ENCODE measurements at places on chromosomes 4 and X.

DNA sequence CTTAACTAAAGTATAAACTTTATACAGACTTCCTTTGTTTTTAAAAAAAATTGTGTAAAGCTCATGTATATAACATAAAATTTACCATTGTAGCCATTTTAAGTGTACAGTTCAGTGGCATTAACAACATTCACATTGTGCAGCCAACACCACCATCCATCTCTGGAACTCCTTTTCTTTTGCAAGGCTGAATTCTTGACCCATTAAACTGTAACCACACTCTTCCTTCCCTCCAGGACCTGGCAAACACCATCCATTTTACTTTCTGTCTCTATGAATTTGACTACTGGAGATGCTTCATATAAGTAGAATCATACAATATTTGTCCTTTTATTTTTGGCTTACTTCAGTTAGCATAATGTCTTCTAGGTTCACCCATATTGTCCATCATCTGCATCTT, 104.7 kb downstream of the RASL11B start:
- DNase-seq: no peak

DNA sequence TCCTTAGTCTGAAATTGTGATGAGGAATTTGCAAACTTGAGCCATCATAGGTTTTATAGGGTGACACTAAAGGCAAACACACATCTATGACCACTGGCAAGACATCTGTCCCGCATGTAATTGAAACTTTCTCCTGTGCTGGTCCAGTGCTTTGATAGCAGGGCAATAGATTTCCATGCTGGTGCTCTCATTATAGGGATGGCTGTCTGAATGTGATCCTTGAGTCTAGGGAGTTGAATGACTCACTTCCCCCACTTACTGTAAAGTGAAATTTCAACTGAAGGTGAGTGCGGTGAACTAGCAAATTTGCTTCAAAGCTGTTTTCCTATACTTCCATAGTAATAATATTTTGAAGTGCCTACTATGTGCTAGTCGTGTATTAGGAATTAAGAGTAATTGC, 1630.0 kb downstream of the STIM2 start:
- no peak for DNase-seq

- DNase-seq: no peak
Observed at GRCh38 chr4:81634766-81635549, 163.3 kb upstream of the RASGEF1B start.

GRCh38 chr4:160772668-160773067, 1391.1 kb downstream of the FSTL5 start:
- DNase-seq: no peak

DNA sequence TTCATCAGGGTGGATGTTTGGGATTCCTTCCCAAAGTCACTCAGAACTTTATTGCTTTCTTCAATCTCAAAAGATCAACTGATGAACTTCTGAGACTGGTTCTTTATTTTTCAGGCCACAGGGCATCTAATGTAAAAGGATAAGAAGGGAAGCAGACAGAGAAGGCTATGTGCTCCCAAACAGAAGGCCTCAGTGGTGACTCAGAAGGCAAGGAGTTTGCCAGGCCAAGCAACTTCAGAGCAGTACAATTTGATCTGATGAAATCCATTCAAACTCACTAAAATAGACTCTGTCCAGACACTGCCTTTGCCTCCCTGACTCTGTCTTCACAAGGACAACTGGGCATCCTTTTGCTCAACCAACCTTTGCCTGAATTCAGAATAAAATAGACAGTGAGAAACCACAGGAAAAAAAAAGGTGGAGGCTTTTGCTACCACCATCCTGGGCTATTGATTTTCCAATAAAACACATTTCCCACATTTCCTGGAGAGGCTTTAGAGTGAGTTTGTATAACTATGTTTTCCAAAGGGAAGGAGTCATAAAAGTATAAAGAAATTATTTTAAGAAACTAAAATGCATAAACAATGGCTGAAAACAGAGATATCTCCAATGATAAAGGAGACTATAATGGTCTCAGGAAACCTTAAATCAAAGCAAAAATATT, 55.2 kb downstream of the ARHGEF6 start:
- no peak for DNase-seq

DNA sequence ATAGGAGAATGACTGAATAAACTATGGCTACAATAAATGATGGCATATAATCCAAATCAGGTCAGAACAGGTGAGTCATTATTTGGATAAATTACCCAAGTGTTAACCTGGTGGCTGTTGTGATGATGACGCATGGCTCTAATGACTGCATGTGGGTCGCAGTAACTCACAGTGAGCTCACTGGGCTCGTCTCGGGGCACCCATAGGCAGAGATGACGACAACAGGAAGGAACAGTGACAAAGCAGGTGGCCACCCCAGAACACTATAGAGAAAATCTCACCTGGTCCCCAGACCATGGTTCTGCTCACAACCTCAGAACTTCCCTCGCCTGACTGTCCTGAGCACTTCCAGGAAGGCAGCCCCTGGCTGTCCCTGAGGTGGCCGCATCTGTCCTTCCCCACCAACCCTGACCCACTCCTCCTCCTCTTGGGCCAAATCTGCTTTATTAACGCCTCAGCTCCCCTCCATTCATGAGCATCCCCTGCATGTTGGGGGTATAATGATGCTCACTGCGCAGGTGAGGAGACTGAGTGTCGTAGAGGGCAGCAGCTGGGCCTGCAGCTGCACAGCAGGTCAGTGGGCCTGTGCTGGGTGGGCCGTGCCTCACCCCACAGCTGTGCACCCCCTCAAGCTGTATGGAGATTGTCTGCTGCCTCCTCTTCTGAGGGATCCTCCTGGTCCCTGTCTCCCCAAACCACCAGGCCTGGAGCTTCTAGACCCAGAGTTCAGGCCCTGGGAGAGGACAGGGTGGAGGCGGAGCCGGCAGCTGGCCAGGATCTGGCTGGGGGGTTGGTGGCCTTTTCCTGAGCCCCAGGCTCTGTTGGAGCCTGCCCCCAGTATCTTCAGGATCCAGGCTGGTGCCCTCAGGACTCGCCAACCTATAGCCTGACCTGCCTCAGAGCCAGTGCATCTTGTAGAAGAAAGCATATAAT, 30.9 kb upstream of the FAM156A start:
- DNase-seq: no peak

DNA sequence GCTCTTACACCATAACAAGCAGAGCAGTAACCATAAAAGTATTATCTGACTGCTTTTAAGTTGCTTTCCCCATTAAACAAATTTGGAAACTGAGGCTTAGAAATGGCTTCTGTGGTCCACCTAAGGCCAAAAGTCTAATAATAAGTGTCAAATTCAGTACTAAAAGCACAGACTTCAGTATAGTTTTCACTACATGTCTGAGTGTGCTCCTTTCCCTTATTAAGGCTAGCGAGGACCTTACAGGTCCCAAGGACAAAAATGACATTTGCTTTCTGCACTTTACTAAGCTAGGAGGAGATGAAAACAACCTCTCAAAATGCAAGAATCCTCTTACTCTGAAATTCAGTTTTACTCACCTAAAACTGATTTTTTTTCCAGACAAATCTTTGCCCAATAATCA, 127.2 kb downstream of the ENOX2 start:
- no peak for DNase-seq

- no peak for DNase-seq
Observed at GRCh38 chr4:185589067-185589836, 53.9 kb upstream of the PDLIM3 start.

GRCh38 chr4:123133397-123134050, 211.1 kb upstream of the NUDT6 start:
- no peak for DNase-seq

DNA sequence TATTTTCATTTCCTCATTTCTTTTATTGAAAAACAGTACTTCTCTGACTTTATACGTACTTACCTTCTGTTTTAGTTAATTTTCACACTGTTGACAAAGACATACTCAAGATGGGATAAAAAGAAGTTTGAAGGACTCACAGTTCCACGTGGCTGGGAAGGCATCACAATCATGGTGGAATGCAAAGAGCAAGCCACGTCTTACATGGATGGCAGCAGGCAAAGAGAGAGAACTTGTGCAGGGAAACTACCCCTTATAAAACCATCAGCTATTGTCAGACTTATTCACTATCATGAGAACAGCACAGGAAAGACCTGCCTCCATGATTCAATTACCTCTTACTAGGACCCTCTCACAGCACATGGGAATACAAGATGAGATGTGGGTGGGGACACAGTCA, 20.7 kb upstream of the UGT2B15 start:
- DNase-seq: no peak

DNA sequence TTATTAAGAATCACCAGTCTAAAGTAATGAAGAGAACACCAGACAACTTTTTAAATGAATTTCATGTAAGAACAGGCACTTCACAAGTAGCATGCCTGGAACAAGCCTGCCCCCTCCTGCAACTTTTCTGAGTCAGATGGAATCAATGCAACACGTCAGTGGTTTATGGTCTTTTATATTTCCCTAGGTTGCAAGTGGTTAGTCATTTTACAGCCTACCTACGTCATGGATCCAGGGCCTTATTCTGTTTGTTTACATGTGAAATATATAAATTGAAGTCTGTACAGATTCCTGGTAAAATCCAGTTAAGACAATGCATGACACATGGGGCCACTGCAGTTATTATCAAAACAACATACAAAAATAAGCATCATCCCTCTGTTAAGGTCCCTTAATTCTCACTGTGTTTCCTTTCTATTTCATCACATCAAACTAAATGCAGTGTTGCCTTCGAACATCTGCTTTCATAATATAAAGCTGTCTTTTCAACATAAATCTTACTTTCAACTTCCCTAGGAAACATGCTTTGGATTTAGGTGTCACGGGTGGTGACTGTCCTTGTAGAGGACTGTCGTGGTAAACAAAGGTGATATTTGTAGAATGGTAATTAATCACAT, 309.3 kb downstream of the FRMPD4 start:
- DNase-seq: no peak

GRCh38 chr4:182978152-182978827, 61.1 kb upstream of the DCTD start:
- no peak for DNase-seq

DNA sequence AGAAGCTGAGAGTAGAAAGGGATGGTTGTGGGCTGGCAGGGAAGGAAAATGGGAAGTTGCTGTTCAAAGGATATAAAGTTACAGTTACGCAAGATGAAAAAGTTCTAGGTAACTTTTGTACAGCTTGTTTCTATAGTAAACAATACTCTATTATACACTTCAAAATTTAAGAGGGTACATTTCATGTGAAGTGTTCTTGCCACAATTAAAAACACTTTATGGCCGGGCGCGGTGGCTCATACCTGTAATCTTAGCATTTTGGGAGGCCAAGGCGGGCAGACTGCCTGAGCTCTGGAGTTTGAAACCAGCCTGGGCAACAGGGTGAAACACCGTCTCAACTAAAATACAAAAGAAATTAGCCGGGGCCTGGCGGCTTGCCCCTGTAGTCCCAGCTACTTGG, 623.6 kb downstream of the STIM2 start:
- DNase-seq: no peak

- DNase-seq: no peak
Observed at GRCh38 chrX:153641627-153642026, 5.4 kb upstream of the DUSP9 start.

GRCh38 chrX:136125106-136125505, 22.2 kb upstream of the FHL1 start:
- no peak for DNase-seq

GRCh38 chr4:185640811-185641675, 105.7 kb upstream of the PDLIM3 start:
- peak; percentile 36 for DNase-seq

DNA sequence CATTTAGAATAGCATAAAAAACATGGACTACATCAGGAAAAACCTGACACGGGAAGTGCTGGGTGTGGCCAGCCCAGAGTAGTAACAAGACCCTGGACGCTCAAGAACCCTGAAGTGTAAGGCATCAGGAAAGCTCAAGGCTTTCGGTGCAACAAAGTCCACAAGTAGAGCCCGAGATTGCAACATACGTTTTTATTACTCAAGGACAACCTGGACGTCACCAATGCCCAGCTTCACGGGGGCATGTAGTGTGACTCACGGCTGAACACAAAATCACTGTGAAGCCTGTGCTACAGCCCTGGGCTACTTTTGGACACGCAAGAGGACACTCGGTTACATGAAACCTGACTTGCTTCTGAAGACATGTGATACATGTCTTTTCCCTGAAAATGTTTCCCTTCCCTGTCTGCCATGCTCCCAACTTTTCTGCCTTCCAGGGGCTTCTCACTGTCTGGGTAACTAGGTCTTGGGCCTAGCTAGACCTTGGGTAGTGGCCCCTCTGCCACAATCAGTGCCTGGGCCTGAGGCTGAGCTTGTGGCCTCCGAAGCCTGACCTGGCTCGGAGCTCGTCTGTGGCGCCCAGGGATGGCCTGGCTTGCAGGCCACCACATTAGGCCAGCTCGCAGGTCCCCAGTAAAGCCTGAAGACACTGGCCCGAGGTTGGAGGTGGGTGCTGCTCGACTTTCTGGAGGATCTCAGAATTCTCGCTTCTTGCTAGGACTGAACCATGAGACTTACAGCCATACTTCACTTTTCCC, 9.2 kb downstream of the IRAK1 start:
- DNase-seq: no peak

DNA sequence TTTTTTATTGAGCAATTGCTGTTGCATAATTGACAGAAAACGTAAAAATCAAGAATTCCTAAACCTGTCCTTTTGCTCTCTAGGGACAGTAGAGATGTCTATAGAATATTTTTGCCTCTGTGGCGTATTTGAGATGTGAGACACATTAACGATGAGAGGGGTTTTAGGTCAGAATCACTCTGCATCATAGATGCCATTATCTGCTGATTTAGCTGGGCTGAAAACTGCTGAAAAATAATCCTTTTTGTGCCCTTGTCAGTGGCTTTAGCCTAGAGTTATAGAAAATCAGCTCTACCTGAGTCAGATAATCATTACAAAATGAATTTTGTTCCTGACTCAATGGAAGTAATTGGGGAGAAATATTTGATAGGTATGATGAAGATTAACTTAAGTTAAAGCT, 767.8 kb upstream of the TENM3 start:
- DNase-seq: no peak

GRCh38 chrX:43735957-43736356, 79.9 kb downstream of the MAOA start:
- peak; percentile 7 for DNase-seq

DNA sequence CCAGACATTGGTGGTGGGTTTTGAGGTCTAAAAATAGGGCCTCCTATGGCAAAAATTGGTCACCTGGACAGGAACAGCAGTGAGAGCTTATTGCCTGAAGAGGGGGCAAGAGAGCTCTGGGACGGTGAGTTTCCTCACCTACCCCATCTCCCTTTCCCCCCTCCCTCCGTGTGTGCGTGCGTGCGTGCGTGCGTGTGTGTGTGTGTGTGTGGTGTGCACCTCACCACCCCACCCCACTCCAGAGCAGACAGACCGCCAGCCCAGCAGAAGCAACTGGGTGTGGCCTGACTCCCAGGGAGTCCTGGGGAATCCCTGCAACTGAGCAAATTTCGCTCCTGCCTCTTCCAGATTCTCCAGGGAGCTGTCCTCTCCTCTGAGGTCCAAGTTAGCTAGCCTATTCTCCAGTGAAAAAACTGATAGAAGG, 44.7 kb downstream of the PRPS1 start:
- DNase-seq: peak; percentile 33

- peak; percentile 24 for DNase-seq
Observed at GRCh38 chrX:13428053-13428786, 108.4 kb upstream of the ATXN3L start.
